Activated CD4-positive, alpha-beta T cell treated with anti-CD3 and anti-CD28 coated beads, Interleukin-2, Interleukin-4, amounts not matched to agents 100 ng/mL and 50 ng/mL, durations not matched to agents 16 hours and 8 hours (primary cell): ENCODE measurements at places on chromosomes 4 and X.

DNA sequence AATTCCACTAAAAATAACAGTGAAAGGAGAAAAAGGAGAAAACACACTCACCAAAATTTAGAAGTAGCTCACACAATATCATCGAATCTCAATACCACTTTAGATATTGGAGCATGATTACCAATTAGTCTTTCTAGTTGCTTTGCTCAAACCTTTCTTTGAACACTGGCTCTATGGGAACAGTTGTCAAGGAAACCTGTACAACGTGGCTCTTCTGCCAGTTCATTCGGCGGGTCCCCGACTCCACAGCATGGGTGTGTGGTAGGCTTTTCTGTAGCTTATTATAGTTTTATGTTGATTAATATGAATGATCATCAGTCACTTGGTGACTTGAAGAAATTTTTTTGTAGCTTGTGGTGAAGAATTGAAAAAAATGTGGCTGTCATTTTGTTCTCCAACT is 50.2 kb upstream of the TMEM150C start:
- DNase-seq: no peak

DNA sequence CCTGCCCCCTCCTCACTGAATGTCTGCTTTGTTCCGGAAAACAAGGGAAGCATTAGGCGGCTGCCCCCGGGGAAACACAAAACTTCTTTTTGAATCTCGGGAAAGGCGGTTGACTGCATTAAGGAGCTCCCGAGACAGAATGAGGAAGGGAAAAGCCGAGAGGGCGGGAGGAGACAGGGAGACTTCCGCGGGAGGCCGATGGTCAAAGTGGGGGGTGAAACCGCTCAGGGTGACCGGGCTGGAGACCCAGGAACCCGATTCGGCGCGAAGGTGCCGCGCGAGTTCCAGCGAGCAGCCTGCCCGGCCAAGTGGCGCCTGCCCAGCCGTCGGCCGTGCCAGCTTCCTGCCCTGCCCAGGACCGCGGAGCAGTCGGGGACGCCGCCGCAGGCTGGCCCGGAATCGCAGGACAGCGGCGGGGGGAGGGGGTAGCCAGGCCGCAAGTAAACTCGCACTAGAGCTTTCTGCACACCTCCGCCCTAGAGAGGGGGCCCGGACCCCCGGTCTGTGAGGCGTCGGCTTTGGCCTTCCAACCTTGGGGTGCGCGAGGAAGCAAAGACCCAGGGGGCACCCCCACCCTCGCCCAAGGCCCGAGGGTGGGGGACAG is 55.1 kb upstream of the BCOR start:
- DNase-seq: no peak

GRCh38 chr4:113060853-113061252 is 11.4 kb downstream of the ANK2 start:
- DNase-seq: no peak

DNA sequence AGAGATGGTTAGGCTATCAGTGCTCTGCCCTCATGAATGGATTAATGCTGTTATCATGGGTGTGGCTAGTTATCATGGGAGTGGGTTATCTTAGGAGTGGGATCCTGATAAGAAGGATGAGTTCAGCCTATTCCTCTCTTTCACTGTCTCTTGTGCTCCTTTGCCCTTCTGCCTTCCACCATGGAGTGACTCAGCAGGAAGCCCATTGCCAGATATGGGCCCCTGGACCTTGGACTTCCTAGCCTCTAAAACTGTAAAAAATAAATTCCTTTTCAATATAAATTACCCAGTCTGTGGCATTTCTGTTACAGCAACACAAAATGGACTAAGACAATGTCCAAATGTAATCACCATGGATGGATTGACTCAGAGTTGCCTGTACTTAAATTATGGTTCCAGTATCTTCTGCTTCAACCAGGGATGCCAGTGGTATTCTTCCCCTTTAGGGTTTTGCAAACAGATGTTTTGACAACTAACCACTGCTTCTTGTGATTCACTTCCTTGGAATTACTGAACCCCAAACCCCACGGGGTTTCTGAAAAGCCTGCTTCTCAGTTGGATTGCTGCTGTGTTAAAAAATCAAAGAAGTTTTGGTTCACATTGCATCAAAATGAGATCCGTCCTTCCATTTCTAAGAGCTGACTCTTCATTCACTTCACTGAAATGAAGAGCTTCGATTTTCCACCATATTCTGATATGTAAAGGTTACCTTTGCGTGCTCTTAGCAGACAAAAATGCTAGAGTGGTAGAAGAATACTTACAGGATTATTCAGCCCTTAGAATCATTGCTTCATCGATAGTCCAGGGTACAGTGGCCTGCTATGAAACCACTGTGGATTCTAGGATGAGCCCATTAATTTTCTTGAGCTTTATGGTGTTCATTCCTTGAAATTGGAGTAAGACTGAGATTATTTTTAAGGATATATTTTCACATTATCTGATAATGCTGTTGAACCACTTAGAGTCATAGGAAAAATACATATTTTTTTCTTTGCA is 107.7 kb downstream of the FRMPD4 start:
- no peak for DNase-seq

- no peak for DNase-seq
Measured at GRCh38 chrX:129698150-129698549, 40.6 kb upstream of the XPNPEP2 start.

DNA sequence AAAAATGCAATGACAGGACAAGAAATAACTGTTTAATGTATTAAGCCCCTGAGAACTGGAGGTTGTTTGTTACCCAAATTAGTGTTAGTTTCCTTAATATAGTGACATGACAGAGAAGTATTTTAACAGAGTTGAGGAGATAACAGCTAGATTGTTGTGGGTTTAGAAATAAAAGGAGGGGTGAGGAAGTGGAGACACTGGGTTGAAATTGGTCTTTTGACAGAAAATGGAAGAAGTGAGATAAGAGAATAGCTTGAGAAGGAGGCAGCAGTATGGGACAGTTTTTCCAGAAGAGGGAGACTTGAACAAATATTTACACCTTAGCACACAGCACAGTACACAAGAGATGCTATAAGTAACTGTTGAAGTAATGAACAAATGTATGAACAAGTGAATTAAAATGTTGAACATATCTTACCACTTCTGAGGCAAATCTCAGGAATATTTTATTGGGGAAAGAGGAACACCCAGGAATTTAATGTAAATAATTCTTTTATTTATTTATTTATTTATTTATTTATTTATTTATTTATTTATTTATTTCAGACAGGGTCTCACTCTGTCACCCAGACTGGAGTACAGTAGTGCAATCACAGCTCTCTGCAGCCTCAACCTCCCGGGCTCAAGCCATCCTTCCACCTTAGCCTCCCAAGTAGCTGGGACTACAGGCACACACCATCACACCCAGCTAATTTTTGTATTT is 58.0 kb upstream of the EGFL6 start:
- no peak for DNase-seq

- no peak for DNase-seq
Measured at GRCh38 chrX:20488473-20488872, 221.8 kb upstream of the RPS6KA3 start.

DNA sequence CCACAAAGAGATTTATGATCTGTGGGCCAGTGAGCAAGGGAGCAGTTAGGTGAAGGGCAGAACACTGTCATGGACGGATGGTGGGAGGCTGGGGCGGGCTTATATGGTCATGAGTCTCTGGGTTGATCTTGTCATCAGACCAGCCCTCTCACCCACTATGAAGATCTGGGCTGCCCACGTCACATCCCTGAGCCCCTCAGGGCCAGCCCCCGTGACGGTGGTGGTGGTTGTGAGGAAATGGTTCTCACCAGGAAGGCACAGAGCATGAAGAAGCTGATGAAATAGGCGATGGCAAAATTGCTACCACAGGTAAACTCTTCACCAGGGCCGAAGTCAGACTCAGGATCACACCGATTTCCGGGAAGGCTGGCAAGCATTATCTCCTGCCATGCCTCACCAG is 11.1 kb upstream of the SYP start:
- no peak for DNase-seq

DNA sequence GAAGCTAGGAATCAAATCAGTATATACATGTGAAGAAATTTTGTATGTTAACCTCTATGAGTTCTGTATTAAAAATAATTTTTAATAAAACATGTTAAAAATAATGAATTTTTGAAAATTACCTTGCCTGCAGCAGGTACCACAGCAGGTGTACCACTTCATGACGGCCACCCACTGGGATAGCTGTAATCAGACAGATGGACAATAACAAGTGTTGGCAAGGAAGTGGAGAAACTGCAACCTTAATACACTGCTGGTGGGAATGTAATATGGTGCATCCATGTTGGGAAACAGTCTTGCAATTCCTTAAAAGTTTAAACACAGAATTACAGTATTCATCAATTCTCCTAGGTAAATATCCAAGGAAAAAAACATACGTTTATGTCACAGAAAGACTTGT is 209.5 kb downstream of the RELL1 start:
- DNase-seq: no peak

DNA sequence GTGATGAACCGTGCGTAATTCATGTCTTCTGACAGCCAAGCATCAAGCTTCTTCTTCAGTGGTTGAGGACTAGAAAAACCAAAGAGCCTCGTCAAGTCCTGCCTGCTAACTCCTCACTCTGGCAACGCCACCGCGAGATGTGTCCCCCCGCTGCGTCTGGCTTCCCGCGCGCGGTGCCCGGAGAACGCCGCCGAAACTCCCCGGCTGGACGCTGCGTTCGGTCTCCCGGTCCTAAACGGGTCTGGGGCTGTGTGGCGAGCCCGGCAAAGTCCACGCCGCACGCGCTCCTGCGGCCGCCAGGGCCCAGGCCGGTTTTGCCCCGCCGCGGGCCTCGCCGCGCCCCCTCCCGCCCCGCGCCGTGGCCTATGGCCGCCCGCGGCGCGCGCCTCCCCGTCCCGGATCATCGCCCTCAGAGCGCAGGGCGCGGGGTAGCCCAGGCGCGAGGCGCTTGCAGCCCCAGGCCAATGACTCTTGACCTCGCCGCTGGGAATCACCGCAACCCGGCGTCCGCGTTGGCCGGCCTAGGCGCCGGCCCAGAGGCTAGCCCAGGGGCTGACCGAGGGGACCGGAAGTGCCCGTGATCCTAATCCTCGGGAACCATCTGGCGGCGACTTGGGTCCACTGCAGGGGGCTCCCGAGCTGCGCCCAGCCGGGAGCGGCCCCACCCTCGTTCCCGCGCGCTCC is at the start of gene AADAT:
AADAT (minus strand) TSS at position 289 of the 684 bp plus-strand sequence; CDS start at position 23, 266 bp downstream.
- DNase-seq: peak; percentile 9

DNA sequence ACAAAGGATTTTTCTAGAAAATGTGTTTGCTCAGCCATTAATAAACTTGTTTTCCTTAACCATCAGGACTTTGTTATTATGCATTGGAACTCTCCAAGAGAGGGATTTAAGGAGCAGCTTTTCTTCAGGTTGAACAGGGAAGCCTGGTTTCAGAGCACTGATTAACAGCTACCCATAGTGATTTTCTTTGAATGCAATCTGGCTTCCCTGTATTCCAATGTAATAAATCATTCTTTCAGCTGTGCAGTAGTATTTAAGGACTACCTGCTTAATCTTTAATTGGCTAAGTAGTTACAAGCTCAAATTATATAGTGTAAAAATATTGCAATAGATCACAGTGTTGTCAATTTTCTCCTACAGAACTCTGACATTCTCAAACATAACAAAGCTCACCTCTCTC is 77.5 kb downstream of the TMEM156 start:
- no peak for DNase-seq

DNA sequence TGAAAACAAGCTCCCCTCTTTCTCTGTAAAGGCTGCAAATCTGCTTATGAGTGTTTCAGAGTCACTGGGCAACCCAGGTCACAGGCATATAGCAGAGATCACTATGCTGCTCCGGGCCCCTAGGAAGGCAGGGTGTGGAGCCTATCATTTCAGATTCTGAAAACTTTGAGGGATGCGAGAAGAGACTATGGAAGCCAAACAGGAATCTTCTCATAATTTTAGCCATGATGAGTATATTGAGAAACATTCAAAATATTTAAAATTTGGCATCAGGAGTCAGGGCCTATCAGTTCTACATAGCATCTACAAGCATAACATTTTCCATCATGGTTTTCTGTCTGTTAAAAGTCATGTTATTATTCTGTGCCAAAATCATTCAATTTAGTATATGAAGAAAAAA is 61.7 kb upstream of the ATXN3L start:
- DNase-seq: no peak

- DNase-seq: no peak
Measured at GRCh38 chr4:32858971-32859370, 2138.8 kb downstream of the PCDH7 start.

DNA sequence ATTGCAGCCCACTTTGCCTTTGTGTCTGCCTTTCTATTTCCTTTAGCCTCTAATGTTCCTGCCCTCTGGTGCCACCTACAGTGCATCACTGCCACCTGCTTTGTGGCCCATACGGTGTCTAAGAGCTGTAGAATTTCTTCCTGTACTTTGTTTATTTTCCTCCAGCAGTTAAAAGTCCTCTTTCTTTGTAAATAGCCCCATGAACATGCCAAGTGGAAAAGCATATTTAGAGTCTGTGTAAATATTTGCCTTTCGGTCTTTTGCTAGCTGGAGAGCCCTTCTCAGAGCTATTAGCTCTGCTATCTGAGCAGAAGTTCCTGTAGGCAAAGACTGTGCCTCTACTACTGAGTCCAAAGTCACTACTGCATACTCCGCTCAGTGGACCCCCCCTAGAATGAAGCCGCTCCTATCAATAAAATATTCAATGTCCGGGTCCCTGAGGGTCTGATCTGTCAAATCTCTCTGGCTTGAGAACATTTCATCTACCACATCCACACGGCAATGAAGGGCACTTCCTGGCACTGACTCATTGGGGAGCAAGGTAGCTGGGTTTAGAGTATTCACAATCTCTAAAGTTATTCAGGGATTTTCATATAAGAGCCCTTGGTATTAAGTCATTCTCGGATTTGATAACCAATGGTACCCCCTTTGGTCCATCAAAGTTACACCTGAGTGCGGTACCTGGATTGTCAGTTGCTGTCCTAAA is 36.3 kb downstream of the SULT1E1 start:
- peak; percentile 5 for DNase-seq

- DNase-seq: no peak
Measured at GRCh38 chrX:38221391-38221929, 789 bp upstream of the SRPX start.

DNA sequence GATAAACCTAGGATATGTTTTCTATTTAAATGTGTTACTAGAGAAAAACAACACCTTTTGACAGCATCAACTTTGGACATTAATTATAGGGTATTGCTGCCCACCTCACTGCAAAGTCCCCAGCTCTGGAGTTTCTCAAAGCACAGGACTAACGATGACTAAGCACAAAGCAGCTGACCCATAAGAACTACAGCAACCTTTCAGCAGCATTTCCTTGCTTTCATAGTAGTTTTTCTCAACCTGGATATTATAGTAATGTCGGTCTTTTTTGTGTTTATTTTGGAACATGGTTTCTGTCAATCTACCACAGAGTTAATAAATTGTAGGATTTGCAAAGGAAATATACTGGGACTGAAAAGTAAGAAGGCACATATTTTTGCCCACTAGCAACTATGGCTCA is 21.5 kb downstream of the HHIP start:
- DNase-seq: no peak
